ENCODE measurements at places on chromosomes 1 and 21. TPM values are rescaled to one million over a fixed set of nuclear protein-coding genes. Genes with fewer than 3 reads are reported as not detected.

Gene MX1
- 82.5 TPM for total RNA-seq

Gene MMEL1
- not detected for total RNA-seq

- no peak overlapping the region for H3K4me3 ChIP-seq
- no peaks in the 10 kb centered on the region for H3K4me1 ChIP-seq
Measured at GRCh38 chr1:200392625-200393185, 17.1 kb downstream of the ZNF281 start.

- DNase-seq = no peak
- H3K4me3 ChIP-seq = no peak overlapping the region
- H3K27me3 ChIP-seq = no peaks in the 10 kb centered on the region
- no peaks in the 10 kb centered on the region for H3K4me1 ChIP-seq
Measured at GRCh38 chr1:100545855-100546254, 7.9 kb downstream of the GPR88 start.

DNA sequence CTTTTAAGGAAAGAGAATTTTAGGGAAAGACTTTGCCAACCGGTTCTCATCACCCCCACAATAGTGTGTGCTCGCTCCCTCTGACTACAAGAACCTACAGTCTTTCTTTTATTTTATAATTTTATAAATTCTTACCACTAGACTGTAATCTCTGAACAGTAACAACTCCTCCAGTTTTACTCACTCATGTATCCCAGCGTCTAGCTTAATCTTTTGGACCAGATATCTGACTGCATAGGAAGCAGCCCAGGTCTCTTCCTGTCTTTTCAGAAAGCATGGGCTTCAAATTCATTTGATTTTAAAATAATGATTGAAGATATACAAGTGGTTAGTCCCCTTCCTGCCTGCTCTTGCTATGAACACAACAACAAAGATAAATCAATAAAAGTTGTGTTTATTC is 19.0 kb upstream of the DUSP10 start:
- DNase-seq = no peak
- H3K4me1 ChIP-seq = no peaks in the 10 kb centered on the region
- no peak overlapping the region for H3K4me3 ChIP-seq
- H3K27me3 ChIP-seq = no peaks in the 10 kb centered on the region

Measured in ascending aorta (tissue), 2 donors.